OCI-LY7 (cell line): ENCODE measurements at places on chromosomes 11 and 22.

DNA sequence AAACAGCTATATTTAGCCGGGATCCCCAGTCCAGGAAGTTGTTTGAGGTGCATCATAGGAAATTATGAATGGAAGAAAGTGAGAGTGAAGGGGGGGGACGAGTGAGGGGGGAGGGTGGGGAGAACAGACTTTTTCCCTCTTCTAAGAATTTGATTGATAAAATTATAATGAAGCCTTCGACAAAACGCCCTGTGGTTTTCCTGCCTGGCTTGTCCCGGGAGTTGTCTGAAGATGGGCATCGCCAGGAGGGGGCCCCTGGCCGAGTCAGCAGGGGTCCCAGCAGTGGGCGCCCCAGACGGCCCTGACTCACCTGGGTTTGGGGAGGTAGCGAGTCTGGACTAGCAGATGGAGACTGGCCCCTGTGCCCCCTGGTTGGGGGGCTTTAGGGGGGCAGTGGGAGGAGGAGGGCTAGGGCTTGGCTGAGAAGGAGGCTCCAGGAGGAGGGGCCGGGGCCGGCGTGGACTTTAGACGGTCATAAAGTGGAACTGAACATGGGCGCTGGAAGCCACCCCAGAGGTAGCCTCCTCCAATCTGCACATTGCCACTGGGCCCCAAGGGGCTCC lies 336 bp upstream of the LIF start:
- no peak for DNase-seq

DNA sequence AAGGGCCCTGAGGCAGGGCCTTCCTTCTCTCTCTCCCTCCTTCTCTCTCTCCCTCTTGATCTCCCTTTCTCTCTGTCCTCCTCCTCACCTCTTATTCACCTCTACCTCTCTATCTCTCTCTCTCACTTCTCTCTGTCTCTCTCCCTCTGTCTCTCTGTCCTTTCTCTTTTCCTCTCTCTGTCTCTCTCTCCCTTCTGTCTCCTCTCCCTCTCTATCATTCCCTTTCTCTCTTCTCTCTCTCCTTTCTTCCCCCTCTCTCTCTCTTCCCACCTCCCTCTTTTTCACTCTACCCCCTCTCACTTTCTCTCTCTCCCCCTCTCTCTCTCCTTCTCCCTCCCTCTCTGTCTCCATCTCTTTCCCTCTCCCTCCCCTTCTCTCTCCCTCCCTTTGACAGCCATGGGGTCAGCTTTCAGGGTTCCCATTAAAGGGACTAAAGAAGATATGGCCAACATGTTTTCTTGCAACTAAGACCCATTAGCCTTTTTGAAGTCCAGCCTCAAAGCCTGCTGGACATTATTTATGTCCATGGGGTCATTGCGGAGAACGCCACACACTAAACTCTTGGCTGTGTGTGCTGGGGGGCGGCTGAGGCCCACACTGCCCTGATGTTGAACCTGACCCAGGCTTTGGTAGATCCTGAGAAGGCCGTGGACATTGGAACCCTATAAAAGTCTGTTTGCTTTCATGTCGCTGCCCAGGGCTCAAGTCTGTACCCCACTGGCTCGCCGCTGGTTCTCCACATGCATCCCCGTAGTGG lies 15.0 kb downstream of the ANO1 start:
- no peak for DNase-seq

DNA sequence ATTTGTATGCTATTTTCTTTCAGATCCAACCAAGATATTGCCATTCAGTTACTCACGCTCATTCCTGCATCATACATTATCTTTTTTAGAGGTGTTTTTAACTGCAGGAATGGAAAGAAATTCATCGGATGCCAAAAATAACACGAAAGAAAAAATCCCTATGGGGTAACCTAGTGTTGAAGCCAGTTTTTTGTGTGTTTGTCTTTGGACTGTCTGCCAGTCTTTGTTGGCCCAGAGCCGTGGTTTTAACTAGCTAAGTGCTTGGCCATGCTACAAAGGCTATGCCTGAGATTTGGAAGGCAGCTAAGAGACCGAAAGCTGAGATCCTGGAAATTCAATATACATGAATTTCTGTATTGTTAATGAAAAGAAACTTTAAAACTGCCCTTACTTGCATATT lies 309.8 kb upstream of the CNTN5 start:
- no peak for DNase-seq

DNA sequence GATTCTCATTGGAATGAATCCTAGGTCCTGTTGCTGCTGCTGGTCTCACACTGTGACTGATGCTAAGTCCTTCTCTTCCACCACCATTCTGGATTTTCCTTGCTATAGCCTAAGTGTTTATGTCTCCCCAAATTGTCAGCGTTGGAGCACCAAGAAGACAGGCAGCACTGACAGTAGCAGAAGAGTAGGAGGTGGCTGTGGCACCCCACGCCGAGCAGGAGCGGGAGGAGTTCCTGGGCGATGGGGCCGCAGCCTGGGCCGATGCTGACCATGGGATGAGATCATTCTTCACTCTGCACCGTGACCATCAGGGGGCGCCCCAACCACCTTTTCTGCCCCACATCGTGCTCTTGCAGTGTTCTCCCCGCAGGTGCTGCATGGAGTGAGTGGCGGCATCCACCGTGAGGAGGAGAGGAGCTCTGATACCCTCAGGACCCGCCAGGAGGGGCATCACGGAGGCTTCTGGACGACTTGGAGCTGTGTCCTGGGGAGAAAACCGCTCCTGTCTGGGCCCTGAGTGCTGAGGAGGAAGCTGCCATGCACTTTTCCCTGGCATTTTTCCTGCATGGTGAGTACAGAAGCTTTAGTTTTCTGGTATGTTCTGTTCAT lies 57.0 kb downstream of the LRRC74B start:
- DNase-seq, result peak; percentile 76

GRCh38 chr22:46077669-46078099 lies 72.6 kb upstream of the PPARA start:
- DNase-seq, result no peak

DNA sequence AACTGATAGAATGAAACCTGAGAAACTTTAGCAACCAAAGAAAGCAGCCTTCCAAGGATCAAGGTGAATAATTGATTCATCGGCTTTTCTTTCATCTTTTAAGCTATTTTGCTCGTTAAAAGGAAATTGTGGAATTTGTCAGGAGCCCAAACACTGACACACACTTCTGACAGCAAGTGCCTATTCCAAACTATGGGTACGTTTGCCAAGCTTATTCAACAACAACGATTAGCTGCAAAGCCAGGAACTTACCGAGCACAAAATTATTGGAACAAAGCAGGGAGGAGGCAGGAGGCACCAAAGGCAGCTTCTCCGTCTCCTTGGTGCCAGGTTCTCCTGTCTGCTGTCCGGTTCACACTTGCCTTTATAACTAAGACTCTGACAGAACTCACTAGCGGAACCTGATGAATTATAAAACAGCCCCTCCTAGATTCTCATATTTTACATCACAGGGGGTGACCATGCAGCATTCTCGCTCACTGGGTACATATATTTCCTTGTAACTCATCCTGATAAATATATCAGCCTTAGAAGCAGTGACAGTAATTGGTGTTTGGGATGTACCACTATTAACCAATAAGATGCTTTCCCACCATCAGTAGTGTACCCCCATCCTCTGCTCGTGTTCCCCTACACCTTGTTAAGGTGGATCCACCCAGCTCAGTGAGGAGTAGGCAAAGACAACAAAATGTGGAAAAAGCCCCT lies 395.9 kb upstream of the CCDC90B start:
- no peak for DNase-seq

GRCh38 chr11:115676768-115677167 lies 172.6 kb upstream of the CADM1 start:
- DNase-seq, result no peak

DNA sequence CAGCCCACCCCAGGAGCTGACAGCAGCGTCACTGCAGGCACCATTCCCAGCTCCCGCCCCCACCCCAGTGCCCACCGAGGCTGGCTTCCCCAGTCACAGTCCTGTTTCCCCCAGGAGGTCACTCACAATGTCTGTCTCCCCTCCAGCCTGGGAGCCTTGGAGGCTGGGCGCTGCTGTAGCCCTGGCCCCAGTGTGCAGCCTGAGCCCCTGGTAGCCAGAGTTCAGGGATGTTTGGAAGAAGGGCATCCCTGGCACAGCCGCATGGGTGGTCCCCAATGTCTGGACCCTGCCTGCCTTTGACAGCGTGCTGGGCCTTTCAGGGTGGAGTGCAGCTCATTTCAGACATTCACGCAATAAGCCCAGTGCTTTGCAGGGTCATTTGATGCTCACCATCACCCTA lies 4.3 kb downstream of the CAPN5 start:
- DNase-seq, result no peak

GRCh38 chr22:44941207-44941606 lies 68.6 kb downstream of the PHF21B start:
- DNase-seq, result no peak

- DNase-seq, result no peak
Observed at GRCh38 chr11:93528757-93529645, 14.2 kb downstream of the SMCO4 start.

DNA sequence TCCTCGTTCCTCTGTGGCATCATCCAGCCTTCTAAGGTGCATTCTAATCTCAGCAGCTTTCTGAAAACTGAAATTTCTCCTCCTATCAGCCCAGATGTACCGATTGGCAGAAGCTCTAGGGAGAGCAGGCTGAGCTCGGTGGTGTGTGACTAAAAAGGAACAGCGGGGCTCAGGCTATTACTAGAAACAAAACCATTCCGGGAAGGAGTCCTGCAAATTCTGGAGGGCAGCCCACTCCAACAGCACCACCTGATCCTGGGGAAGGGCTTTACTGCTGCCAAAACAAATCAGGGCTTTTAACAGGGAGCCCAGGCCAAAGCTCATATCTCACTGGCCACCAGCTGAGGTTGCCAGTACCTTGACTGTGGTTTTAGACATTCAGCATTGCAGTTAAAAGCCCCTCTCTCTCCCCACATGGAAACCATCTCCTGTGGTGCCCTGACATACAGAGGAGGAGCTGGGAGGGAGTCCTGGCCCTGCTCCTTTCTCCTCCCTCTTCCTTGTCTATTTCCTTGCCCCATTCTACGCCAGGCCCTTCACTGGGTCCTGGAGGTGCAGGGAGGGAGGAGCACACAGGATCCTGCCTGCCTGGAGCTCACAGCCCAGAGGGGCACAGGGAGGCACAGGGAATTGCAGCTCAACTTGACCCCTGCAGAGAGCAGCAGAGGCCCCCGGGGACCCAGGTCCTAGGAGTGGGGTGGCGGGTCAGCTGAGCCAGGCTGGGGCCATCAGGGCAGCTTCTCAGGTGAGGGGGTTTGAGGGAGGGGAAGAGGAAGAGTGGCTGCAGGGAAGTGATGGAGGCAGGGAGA lies 889 bp downstream of the PLAAT4 start:
- no peak for DNase-seq

DNA sequence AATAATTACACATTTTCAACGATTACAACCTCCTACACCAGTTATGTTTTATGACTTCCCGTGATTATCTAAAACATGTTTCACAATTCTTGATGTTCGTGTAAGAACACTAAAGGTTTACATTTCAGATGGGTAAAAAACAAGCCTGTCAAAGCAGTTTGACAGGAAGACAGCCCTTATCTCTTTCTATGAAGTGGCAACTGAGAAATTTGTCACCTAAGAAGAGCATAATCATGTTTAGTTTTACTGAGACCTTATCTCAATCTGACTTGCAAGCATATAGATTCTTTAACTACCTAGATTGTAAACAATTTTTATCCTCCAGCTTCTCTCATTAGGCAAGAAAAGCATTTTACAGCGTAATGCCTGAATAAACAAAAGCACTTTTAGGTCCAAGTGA lies 218.4 kb upstream of the ZBED5 start:
- DNase-seq, result no peak

DNA sequence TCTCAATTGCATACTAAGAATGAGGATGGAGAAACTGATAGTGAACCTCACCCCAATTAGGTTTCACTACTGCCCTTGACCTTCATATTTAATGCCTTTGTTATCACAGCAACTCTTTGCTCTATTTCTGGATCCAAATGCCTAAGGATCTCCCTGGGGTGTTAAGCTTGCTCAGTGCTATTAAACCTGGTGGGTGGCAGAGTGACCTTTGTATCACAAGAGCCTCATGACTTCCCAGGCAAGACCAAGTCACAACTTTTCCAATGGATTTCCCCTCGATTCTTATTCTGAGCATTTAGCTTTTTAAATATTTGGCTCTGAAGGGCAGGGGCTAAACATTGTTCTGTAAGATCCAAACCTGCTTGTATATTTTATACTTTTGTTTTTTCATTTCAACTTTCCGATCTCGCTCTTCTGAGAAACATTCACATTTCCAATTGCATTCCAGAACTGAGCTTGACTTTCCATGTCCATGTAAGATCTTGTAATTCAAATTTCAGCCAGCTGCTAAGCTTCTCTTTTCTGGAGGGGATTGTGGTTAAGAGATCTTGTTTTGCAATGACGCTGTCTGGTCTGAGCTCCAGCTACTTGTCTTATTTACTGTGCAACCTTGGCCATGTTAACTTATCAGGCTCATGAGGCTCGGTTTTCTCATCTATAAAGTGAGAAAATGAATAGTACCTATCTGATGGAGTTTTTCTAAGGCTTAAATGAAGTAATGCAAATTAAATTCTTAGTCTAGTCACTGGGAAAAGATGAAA lies 6.4 kb upstream of the EHF start:
- no peak for DNase-seq

GRCh38 chr11:23543651-23544222 lies 683.5 kb upstream of the CCDC179 start:
- DNase-seq, result no peak

DNA sequence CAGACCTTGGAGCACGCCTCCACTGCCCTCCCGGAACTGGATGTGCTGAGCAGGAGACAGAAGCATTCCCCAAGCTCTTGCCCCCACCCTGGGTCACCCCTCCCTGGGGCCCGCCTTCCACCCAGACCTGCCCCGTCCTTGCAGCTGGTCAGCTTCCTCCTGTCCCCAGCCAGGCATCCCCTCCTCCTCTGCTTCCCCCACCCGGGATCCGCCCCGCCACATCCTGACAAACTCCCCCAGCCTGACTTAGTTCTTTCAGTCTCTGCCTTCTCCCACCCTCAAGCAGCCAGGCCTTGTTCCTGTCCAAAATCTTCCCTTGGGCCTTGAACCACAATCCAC lies 1.1 kb upstream of the PLXNB2 start:
- DNase-seq, result no peak

DNA sequence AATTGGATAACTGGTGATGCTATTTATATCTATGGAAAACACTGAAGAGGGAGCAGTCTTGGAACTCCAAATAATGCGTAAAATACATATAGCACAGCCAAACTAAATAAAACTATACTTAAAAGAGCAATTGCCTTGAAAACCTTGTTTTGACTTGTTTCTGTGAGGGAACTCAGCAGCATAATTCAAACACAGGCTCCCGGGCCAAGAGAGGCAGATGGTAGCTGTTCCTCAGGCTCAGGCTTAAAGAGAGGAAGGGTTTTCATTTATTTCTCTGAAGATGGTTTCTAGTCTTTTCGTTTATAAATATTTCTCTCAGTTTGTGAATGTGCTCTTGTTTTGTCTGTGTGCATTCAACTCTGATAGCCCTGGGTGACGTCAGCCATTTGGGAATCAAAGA lies 82.4 kb downstream of the FANCF start:
- no peak for DNase-seq

DNA sequence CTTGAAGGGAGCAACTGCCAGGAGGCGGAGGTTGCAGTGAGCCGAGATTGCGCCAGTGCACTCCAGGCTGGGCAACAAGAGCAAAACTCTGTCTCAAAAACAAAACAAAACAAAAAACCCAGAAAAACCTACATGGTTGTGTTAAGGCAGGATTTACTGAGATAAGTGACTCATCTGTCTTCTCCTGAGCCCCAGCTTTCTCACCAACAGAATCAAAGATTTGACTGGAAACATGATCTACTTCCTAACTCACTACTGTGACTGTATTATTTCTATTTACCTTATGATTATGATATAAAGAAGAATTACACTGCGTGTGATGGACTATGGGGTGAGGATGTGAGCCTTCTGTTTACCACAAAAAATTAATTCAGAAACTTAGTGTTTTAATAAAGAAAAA lies 21.8 kb downstream of the FAM118B start:
- DNase-seq, result no peak
